ENCODE measurements at places on chromosomes 5 and 9. TPM values are rescaled to one million over a fixed set of nuclear protein-coding genes. Genes with fewer than 3 reads are reported as not detected.

Gene GFPT2
- 1.1 TPM for total RNA-seq

Gene RANBP17
- total RNA-seq: not detected

Gene ADAMTSL2
- not detected for total RNA-seq

Gene TAF11L10
- total RNA-seq: not detected

Gene SOX30
- 0.29 TPM for total RNA-seq

Gene ASPN
- not detected for total RNA-seq

Gene TPPP
- not detected for total RNA-seq

Gene GADD45G
- total RNA-seq: 37.2 TPM

Gene PCDHA13
- not detected for total RNA-seq

Gene DPP7
- 371 TPM for total RNA-seq

Gene AJM1
- 5.8 TPM for total RNA-seq
